ENCODE measurements at places on chromosomes 13 and 19. TPM values are rescaled to one million over a fixed set of nuclear protein-coding genes. Genes with fewer than 3 reads are reported as not detected.

DNA sequence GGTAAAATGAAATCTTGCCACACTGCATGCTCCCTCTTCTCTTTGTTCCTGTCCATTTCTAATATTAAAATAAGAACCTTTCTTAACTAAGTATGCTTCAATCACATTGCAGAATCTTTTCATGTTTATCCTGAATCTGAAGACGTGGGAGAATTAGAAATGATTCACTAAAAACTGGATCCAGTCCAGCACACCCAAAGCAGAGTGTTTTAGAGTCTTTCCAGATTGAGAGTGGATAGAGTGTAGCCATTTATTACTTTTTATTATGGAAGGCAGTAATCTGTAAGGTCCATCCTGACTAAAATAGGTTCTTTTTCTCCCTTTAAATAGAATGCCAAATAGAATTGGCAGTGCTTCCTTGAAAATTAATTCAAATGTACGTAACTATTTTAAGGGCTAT, 453.5 kb downstream of the TDRD3 start:
- no peak for DNase-seq

DNA sequence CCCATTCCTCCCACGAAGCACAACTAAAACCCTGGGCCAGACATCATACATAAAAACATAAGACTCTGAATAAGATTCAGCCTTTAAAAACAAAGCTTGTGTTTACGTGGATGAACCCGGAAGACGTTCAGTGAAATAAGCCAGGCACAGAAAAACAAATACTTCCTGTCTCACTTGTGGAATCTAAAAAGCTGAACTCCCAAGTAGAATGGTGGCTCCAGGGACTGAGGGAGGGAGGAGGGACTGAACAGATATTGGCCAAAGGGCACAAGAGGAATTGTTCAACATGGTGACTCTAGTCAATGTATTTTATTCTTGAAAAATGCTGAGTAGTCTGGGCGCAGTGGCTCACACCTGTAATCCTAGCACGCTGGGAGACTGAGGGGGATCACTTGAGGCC, 35.7 kb upstream of the TPM4 start:
- DNase-seq = no peak

GRCh38 chr19:8569066-8569771, 8.0 kb downstream of the MYO1F start:
- DNase-seq = peak; percentile 54

GRCh38 chr13:22049384-22049783, 378.5 kb downstream of the FGF9 start:
- no peak for DNase-seq

GRCh38 chr19:17996826-17997316, 11.1 kb upstream of the ARRDC2 start:
- peak; percentile 81 for DNase-seq

DNA sequence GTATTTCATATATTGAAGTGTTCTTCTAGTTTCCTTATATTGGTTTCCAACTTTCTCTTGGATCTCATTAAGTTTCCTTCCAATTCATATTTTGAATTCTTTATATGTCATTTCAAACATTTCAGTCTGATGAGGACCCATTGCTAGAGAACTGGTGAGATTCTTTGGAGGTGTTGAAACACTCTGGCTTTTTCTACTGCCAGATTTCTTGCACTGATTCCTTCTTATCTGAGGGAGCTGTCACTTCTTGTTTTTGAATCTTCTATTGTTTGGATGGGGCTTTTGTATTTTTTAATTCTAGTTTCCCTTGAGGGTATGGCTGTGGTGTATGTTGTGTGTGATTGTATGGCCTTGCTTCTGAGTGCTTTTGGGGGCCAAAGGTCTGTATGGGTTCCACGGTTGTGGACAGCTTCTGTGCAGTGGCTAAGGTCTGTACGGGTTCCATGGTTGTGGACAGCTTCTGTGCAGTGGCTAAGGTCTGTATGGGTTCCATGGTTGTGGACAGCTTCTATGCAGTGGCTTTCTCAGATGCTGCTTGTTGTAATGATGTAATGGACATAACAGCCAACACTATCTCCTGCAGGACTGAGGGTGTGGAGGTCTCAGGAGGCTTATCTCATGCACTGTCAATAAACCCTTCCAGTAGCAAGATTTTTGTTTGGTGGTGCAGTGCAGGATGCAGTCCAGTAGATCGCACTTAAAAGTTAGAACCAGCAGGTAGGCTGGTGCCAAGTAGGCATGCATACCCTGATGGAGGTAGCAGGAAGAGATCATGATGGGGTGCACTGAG, 36.8 kb downstream of the ACSBG2 start:
- DNase-seq = no peak

DNA sequence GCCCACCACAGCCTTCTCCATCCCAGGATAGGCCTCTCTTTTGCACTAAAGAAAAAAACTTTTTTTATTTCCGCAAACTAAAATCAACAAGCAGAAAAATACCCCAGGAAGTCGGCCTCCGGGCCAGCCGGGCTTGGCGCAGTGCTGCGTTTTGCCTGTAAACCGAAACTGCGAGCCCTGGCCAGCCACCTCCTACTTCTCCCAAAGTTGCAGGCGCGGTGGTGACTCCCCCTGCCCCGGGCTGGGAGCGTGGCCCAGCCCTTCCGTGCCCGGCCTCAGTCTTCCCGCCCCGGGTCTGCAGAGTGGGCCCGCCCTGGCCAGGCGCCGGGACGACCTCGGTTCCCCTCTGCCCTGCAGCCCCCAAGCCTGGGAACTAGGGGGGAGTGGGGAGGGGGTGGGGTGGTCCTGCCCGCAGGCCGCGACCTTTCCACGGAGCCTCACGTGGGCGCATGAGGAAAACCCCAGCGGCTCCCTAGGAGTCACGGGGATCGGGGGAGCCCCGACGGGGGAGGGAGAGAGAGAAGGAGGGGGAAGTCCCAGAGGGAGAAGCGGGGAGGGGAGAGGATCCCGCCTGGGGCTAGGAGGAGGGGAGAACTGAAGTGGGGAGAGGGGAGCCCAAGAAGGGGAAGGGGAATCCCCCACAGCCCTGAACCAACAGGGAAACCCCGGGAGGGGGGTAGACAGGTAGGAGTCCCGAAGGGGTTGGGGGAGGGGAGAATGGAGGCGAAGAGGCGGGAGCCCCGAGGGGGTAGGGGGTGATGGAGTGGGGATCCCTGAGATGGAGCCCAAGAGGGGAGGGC, 3.0 kb downstream of the GADD45B start:
- peak; percentile 60 for DNase-seq

GRCh38 chr19:14476673-14477401, 1.7 kb upstream of the PTGER1 start:
- no peak for DNase-seq

The MAST1 gene
- 3.0 TPM for total RNA-seq

The FFAR2 gene
- not detected for total RNA-seq

The AP1M2 gene
- not detected for total RNA-seq

Data from adrenal gland (tissue), 19 donors.